ENCODE measurements at places on chromosomes 2 and 18.

DNA sequence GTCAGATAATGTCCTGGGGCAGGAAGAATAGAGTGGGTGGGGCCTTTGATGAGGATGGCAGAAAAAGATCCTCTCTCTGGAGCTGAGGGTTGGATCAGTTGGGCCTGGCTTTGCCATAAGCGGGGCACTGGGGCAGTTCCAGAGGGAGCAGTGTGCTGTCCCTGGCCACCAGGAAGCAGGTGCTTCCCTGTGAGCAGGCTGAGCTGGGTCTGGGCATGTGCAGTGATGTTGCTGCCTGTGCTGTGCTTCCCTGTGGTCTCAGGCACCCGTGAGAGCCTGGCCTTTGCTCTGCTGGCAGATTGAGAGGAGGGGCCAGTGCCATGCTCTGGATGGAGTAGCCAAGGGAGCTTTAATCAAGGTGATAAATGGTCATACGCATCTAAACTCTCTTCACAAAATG, 14.6 kb upstream of the NPPC start:
- no peak for DNase-seq

DNA sequence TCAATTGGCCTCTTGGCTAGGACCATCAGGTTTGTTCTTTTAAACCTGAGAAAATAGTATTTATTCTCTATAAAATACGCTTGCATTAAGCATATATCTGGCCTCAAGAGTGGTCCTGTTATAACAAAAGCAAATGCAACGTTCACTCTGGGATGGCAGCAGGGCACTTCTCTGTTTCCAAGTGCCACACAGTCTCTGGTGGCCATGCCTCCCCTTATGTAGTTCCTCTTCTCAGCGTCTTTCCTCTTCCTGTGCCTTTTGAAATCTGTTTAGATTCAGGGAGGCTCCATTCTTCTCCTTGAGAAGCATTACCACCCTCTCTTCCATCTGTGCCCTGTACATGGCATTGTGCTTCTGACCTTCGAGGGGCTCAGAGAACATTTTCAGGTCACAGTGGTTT, 51.9 kb downstream of the TSHZ1 start:
- DNase-seq = no peak

- DNase-seq = no peak
These were observed 103.0 kb downstream of the MAPK4 start for GRCh38 chr18:50662775-50663383.

DNA sequence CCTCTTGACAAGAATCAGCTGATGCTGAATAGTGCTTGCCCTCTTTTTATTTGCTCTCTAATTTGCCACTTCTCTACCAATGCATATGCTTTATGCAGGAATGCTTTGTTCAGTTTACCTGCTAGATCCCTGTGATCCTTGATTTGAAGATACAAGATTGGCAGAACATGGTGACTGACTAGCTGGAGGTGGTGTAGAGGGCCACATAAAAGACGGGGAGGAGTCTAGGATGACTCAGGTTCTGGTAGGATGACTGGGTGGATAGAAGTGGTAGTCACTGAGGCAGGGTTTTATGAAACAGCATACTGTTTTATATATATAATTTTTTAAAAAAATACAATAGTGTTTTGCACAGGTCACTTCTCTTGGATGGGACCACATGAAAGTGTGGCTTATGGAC, 6.3 kb upstream of the ADGRF3 start:
- no peak for DNase-seq

- DNase-seq = peak; percentile 29
These were observed 124.2 kb downstream of the UBE2E3 start for GRCh38 chr2:181104512-181105115.

DNA sequence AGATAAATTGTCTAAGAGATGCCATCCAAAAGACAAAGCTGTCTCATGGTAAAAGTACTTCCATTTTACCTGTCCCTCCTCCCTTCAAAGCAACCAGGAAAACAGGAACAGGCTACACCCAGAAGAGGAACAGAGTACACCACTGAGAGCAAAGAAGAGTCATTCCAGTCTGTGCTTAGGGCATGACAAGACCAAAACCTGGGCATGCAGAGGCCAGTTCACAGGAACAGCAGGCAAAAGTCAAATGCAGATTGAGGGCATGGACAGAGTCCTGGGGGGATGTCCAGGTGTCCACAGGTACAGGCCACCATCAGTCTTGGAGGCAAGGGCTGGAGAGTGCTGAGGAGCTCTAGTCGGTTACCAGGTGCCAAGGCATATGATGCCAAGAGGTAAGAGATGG, 23.7 kb downstream of the PLEK start:
- DNase-seq = no peak

DNA sequence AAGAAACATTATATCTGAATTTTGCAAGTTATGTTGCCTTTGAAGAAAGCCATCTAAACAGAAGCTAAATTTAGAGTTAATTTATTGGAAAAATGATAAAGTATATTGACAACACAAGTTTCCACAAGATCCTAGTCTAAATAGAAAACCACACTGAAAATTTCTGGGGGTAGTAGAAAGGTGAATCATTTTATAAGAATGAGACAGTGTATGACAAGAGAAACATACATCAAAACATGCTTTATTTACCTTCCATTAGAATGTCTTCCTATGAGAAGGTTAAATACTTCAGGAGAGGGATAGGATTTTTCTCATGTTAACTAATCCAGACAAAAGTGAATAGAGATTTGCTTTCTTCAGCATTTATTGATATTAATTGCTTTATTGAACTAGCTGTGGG, 1389.8 kb upstream of the ZEB2 start:
- no peak for DNase-seq

DNA sequence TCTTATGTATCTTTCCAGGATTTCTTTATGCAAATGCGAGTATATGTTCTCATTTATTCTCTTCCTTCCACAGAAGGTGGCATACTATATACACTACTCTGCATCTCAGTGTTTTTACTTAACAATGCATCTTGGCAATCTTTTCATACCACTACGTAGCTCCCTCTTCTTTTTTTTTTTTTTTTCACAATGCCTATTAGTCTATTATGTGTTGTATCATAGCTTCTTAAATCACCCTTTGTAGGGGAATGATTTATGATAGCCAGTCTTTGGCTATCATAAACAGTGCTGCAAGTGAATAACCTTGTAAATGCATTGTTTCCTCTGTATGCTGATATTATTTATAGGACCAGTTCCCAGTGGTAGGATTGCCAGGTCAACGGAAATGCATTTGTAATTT, 204.2 kb downstream of the BABAM2 start:
- DNase-seq = no peak

DNA sequence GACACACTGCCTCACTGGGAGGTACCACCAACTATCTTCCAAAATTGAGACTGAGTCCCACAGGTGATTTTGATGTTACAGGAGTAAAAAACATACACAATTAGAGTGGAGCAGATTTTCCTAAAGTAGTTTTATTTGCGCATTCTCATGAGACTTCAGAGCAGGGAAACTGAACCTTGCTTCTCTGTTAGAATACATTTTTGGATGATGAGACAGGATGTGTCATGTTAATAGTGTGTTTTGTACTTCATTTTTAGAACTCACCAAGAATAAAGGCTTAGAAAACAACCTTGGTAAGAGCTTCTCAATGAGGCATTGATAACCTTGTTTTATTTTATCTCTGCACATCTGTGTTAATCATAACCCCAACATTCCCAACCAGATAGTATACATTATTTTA, 310.2 kb upstream of the GALNT5 start:
- no peak for DNase-seq

DNA sequence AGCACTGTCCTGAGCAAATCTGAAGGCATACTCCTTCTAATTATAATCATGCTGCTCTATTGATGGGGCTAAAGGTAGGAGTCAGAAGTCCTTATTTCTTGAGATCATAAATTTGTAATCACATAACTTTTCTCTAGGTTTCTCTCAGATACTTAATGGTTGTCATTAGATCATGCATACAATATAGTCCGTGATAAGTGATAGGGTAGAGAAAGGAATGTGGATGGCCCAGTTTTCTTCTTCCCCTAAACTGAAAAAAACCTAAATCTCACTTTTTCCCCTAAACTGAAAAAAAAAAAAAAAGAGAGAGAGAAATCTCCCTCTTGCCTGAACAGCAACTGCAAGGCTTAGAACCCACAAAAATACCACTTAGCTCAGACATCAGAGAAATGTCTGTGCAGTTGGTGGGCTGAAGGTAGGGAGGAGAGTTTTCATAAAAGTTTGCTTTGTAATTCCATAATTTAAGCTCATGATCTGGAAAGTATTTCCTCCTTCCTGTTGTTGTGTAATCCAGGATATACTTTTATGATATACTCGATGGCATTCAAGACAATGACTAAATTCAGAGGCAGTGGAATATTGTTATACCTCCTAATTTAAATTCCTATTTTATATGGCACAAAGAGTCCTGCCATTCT, 79.3 kb upstream of the ITPRID2 start:
- DNase-seq = no peak
